A549 treated with ZK216348 at 1 μM for 4 hours (cell line): ENCODE measurements at places on chromosomes 5 and 9. TPM values are rescaled to one million over a fixed set of nuclear protein-coding genes. Genes with fewer than 3 reads are reported as not detected.

The CEL gene
- 0.51 to 1.3 TPM (median 0.83 TPM) in 5 replicates for total RNA-seq

The CARD6 gene
- 3.2 to 4.2 TPM (median 3.7 TPM) in 5 replicates for total RNA-seq

The NIPAL4 gene
- total RNA-seq, result 9.6 to 14.1 TPM (median 11.5 TPM) in 5 replicates

The CDH9 gene
- total RNA-seq, result not detected in 5 replicates

The NTRK2 gene
- total RNA-seq, result 0.02 to 0.05 TPM (median 0.04 TPM) in 3 of 5 replicates, not detected in the others

The PRKAA1 gene
- total RNA-seq, result 30.6 to 59.0 TPM (median 43.2 TPM) in 5 replicates

The GBGT1 gene
- total RNA-seq, result 1.5 to 3.0 TPM (median 2.2 TPM) in 5 replicates

The IFNK gene
- not detected in 5 replicates for total RNA-seq

The HAPLN1 gene
- not detected in 5 replicates for total RNA-seq

The ADRB2 gene
- total RNA-seq, result 0.53 to 1.2 TPM (median 0.73 TPM) in 5 replicates

The ATP10B gene
- total RNA-seq, result not detected in 5 replicates

The PCDHGC4 gene
- not detected in 5 replicates for total RNA-seq
